ENCODE measurements at places on chromosomes 3 and 15. TPM values are rescaled to one million over a fixed set of nuclear protein-coding genes. Genes with fewer than 3 reads are reported as not detected.

DNA sequence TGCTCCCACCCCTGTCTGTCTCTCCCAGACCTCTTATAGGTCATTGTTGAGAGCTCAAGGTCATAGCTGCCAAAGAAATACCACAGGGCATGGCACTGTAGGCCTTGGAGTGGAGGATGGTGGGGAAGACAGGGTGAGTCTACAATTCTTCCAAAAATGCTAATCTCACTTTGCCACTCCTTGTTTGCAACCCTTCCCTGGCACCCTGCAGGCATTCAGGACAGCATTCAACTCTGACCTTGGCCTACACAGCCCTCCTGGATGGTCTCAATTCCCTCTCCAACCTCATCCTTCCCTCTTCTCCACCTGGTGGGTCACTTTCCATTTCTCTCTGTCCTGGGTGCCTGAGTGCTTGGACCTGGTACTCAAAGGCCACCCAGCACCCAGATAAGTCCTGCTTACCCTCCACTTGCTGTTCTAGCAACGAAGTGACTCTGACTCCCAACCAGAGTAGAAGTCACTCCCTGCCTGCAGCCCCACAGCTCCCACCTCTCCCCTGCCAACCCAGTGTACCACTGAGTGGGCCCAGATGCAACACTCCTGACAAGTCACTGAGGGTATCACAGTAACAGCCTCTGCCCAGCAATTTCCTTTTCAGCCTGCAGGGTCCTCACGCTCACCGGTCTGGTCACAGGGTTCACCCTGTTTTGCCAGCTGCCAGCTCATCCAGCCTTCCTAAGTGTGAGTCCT is 36.6 kb downstream of the AMOTL2 start:
- H3K27me3 ChIP-seq = no peaks in the 10 kb centered on the region
- H3K4me3 ChIP-seq = no peak overlapping the region
- no peak for DNase-seq
- H3K36me3 ChIP-seq = no peaks in the 10 kb centered on the region
- H3K27ac ChIP-seq = no peak overlapping the region

DNA sequence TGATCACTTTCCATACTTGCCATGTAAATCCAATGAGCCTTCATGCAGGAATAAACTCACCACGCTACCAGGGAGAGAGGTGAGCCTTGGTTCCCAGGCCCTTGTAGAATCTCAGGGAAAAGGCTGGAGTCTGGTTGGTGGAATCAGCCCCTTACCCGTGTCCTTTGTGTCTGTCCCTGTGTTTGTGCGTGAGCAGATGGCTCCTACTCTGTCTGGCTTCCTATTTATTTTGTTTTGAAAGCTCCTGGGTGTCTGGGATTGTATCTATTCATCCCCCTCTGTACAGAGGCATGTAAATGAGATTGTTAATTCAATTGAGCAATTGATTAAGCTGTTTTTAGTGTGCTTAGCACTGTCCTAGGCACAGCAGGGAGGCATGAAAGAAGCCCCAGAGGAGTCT is 278.1 kb downstream of the THSD4 start:
- no peak overlapping the region for H3K27ac ChIP-seq
- no peaks in the 10 kb centered on the region for H3K36me3 ChIP-seq
- no peak overlapping the region for H3K4me3 ChIP-seq
- H3K27me3 ChIP-seq = peaks cover 2% of the 10 kb centered on the region
- no peak for DNase-seq

DNA sequence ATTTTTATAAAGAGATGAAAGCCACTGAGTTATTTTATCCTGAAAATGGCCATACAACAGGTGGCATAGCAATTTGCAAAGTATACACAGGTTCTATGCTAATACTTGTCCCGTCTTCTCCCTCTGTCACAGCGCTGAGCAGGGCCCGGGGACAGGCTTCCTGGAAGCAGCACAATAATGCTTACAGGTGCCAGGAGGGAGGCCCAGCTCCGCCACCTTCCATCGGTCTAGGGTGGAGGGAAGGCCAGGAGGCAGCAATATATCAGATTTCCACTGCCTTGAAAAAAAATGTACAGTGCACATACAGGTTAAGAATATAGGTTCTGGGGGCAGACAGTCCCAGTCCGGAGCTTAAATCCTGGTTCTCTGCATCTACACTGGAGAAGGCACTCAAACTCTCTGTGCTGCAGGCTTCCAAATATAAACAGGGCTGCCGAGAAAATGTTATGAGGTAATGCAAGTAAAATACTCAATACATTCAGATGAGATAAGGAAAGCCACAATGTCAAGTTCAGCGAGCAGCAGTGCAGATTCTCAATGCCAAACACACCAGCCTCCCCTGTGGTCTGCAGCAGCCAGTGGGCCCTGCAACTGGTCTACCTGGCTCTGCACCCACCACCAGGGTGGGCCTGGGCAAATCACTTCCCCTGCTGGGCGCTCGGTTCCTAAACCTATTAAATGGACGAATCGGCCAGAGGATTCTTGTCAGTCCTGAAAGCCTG is 189.6 kb downstream of the XXYLT1 start:
- no peaks in the 10 kb centered on the region for H3K27me3 ChIP-seq
- peaks cover 5% of the 10 kb centered on the region for H3K4me1 ChIP-seq
- no peaks in the 10 kb centered on the region for H3K36me3 ChIP-seq

DNA sequence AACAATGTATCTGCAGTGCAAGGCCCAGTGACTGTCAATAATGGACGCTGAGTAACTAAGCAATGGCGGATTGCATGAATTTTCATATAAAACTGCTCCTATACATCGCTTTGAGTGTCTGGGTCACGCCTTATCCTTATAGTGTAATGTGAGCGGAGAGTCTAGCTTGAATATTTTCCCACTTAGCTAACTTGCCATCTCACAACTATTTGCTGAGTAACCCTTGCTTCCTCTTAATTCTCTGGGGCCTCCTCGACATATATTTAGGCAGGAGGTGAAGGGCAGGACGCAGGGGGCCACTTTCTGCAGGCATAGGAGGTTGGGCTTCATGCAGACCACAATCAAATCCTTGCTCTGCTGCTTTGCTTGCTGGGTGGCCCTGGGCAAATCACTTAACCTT is 24.0 kb downstream of the ST8SIA2 start:
- H3K27me3 ChIP-seq = no peaks in the 10 kb centered on the region
- peaks cover 8% of the 10 kb centered on the region for H3K4me1 ChIP-seq
- DNase-seq = peak; percentile 44
- no peak overlapping the region for H3K4me3 ChIP-seq
- H3K36me3 ChIP-seq = no peaks in the 10 kb centered on the region

GRCh38 chr3:124413393-124413792 is 316.9 kb upstream of the UMPS start:
- H3K4me1 ChIP-seq = no peaks in the 10 kb centered on the region
- H3K27me3 ChIP-seq = no peaks in the 10 kb centered on the region
- H3K27ac ChIP-seq = no peak overlapping the region
- no peak overlapping the region for H3K4me3 ChIP-seq

The C3orf85 gene
- total RNA-seq = not detected

The GOLGA8B gene
- total RNA-seq = 186 TPM

The C15orf62 gene
- 2.4 TPM for total RNA-seq

- no peak overlapping the region for H3K4me3 ChIP-seq
- H3K27ac ChIP-seq = no peak overlapping the region
- H3K27me3 ChIP-seq = no peaks in the 10 kb centered on the region
- no peak for DNase-seq
- H3K36me3 ChIP-seq = no peaks in the 10 kb centered on the region
- no peaks in the 10 kb centered on the region for H3K4me1 ChIP-seq
Measured at GRCh38 chr3:160474416-160474838, 24.8 kb upstream of the TRIM59 start.

All from Karpas-422 (cell line).